NT2/D1 (cell line): ENCODE measurements at places on chromosomes 2 and 18.

DNA sequence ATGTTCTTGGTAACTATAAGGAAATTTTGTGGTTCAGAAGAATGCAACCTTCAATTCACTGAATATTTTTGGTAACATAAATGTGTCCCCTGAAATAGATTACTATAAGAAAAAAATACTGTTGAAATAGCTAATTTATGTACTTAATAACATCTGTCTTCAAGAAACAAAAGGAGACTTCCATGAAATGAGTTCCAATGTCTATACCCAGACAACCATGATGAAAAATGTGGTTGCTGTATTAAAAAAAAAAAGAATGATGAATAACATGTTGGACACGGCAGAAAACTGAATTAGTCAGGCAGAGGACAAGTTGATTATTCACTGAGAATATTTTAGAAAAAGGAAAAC lies 98.5 kb downstream of the TACR1 start:
- no peak for DNase-seq

GRCh38 chr2:172181840-172182239 lies 79.1 kb upstream of the DLX2 start:
- DNase-seq, result peak; percentile 79

DNA sequence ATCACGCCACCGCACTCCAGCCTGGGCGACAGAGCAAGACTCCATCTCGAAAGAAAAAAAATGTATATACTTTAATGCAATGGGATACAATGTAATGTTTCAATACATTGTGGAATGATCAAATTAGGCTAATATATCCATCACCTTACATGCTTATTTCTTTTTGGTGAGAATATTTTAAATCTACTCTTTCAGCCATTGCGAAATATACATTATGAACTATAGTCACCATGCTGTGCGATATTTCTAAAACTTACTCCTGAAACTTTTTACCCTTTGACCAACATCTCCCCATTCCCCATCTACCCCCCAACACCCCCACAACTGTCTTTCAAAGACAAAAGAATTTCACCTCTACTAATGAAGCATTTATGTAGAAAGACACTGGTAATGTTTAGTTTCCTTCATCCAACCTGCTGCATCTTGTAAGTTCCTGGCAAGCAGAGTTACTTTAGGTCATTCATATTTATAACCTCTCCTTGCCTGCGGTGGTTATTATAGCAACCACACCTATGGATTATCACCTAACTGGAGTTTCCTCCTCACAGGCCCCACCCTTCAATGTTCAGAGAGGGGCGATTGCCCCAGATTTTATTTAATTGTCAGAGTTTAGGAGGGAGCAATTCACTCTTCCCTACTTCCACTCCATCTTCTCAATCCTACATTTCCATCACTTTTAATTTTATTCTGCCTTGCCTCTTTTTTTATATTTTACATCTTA lies 1.2 kb upstream of the ME2 start:
- DNase-seq, result no peak

GRCh38 chr18:60585670-60586069 lies 213.1 kb upstream of the MC4R start:
- DNase-seq, result no peak

DNA sequence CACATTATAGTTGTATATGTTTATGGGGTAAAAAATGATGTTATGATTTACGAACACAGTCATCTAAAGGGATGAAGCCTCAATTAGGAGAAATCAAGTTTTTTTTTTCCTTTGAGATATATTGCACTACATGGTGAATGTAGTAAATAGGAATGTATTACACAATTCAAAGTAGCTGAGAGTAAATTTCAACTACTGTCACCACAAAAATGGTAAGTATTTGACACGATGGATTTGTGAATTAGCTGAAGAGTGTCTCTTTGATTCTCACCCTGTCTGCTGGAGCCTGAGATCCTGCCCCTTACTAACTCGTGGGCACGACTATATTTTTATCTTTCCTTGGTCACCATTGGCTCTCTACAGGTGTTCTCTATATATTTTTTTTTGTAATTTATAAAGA lies 540.4 kb upstream of the DSEL start:
- DNase-seq, result no peak
